ENCODE measurements at places on chromosomes 2 and 18.

GRCh38 chr2:233218836-233219235 is 32.6 kb upstream of the ATG16L1 start:
- DNase-seq: no peak

GRCh38 chr18:7987284-7987976 is 420.3 kb downstream of the PTPRM start:
- DNase-seq: no peak

DNA sequence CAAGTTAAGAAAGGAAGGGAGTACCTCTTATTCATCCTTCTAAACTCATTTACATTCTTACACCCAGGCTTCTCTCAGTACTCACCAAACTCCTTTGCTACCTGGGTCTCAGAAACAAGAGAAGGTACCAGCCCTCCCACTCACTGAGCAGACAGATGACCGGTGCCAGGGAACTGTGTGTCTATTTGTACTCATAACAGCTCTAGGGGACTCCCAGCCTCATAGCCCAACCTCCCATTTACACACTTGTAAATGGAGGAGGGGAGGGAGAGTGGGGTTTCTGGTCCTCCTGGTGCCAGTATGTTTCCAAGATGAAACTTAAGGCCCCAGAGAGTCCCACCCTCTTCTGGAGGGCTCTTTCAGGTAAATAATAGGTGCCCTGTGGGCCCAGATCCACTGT is 42.8 kb upstream of the SIGLEC15 start:
- DNase-seq: no peak

DNA sequence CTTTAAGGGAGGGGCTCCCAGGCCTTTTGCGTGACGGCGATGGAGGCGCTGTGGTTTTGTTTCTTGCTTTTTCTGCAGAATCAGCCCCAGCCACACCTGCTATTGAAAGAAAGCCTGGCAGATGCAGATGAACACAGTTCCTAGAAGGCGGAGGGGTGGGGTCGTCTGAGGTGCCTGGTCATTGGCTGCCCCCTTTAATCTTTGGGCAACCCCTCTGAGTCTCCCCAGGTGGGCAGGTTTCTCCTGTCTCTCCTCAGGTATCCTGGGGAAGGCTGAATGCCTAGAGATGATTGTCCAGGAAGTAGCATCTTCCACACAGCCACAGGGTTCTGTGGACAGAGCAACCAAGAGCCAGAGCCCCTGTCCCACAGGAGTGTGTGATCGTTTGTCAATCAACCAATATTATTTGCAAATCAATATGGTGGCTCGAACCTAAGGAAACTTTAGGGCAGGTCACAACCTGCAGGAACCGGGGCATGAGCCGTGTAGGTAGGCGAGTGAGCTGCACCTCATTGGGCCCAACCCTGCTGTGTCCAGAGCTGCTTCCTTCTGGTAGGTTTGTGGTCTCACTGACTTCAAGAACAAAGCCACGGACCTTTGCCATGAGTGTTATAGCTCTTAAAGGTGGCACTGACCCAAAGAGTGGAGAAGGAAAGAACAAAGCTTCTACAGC is 104.3 kb downstream of the NDUFA10 start:
- no peak for DNase-seq

GRCh38 chr2:69191634-69192033 is 178.7 kb downstream of the ANTXR1 start:
- DNase-seq: no peak

GRCh38 chr2:168354499-168354898 is 101.6 kb upstream of the CERS6 start:
- DNase-seq: no peak

- peak; percentile 63 for DNase-seq
Measured at GRCh38 chr2:27085673-27086089, 891 bp upstream of the KHK start.

- DNase-seq: no peak
Measured at GRCh38 chr18:55927831-55928230, 339.8 kb upstream of the TCF4 start.

DNA sequence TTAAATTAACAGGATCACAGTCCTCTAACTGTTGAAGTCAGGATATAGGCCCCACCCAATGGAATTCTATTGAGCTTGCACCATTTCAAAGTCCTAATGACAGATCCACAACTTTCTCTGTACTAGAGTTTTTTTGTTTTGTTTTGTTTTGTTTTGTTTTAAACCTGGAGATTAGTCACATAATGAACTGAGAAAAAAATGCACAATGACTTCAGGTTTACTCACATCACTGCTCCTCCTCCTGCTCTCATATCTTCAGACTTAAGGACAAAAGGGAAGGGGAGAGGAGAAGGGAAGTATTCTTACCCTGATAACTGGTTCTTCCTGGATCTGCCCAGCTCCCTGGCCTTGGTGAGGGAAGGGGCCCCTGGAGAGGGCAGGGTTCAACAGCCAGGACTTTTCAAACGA is 208.2 kb upstream of the EPHA4 start:
- no peak for DNase-seq

- no peak for DNase-seq
Measured at GRCh38 chr2:42764901-42765300, 966 bp upstream of the OXER1 start.

DNA sequence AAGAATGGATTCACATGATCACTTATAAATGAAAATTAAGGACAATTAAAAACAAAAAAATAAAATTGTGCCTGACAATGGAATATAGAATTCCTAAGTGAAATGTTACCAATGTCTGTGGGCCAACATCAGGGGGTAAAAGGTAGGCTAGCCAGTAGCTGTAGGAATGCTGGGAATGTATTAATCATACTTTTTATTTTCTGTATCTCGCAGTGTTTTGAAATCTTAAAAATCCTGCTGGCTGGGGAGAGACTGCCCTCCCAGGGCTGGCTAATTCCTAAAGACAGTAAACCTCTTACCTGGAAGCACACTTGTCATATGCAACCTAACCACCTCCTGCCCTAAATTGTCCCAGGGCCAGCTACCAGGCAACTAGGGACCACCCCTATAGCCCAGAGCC is 69.8 kb downstream of the REV1 start:
- DNase-seq: no peak

Data from SW 1271 (cell line).